Erythroblast (primary cell): ENCODE measurements at places on chromosomes 11 and 22.

DNA sequence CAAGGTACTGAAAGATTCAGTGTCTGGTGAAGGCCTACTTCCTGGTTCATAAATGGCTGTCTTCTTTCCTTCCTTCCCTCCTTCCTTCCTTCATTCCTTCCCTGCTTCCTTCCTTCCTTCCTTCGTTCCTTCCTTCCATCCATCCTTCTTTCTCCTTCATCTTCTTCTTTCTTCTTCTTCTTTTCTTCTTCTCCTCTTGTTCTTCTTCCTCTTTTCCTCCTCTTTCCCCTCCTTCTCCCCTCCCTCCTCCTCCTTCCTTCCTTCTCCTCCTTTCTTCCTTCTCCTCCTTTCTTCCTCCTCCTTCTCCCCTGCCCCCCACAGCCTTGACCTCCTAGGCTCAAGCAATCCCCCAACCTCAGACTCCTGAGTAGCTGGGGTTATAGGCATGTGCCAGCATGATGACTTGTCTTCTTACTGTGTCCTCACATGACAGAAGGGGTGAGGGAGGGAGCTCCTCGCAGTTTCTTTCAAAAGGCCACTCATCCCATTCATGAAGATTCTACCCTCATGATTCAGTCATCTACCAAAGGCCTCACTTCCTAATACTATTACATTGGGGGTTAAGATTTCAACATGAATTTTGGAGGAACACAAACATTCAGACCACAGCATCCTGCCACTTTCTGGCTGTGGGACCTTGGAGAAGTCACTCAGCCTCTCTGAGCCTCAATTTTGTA is 22.6 kb upstream of the CCDC134 start:
- DNase-seq = no peak

GRCh38 chr11:3929232-3929631 is 73.8 kb downstream of the STIM1 start:
- no peak for DNase-seq

DNA sequence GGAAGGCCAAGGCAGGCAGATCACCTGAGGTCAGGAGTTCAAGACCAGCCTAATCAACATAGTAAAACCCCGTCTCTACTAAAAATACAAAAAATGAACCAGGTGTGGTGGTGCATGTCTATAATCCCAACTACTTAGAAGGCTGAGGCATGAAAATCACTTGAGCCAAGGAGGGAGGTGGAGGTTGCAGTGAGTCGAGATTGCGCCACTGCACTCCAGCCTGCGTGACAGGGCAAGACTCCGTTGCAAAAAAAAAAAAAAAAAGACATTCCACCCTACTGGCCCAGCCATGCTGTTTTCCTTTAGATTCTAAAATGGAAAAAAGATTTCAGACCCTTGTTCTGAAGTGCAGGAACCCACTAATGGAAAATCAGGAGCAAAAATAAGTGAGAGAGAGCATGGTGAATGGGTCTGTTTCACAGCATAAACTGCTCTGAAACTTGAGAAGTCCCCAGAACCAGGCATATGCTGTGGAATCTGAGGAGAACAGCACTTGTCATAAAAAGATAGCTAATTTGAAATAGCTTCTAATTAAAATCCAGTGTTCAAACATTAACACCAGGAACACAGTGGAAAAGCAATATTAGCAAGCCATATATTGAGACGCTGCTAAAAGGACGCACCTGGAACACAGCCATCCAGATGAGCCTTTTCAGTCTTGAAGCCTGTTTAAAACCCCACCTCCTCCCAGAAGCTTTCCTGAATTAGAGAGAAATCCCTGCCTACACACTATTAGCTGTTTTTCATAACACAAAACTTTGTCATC is 66.3 kb upstream of the CHRM4 start:
- DNase-seq = no peak

- DNase-seq = no peak
These were observed 773.9 kb downstream of the JRKL start for GRCh38 chr11:97163631-97164191.

GRCh38 chr22:22733881-22734373 is 89.5 kb downstream of the GGTLC2 start:
- no peak for DNase-seq

DNA sequence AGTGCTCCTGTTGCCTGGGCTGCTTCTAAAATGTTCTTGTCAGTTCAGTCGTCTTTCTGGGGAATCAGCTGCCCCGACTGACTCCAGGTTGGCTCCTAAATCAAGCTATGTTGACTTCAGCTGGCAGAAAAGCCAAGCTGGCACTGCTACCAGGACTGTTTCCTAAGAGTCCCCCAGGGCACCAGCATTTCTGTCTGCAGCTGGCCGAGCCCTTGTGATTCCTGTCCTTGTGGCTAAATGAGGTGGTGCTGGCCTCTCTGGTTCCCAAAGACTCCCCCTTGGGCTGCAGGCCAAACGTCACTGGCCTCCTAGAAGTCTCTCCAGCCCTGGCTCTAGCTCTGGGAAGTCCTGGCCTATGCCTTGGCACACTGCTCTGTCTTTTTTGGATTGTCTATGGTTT is 31.1 kb downstream of the GRAMD1B start:
- no peak for DNase-seq

DNA sequence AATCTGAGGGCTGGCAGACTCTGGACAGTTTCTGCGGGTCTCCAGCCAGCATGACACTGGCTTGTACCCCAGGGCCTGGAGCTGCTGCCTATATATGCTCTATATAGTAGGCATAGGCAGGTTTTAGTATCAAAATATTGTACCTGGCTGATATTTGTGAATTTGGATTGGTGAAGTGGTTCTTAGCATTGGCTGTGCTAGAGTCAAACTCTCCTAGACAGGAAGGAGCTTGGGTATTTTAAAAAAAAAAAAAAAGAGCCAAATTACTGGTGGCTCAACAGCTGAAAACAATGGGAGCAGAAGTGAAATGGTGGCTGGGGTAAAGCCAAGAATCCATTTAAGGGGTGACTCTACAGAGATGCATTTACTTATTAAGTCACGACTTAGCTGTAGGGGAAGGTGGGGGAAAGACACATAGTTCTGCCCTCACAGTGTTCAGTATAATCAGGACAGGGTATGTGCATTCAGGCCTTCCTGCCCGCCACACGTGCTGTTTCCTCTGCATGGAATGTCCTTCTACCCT is 11.0 kb upstream of the MTFP1 start:
- DNase-seq = no peak

- no peak for DNase-seq
These were observed 3.2 kb downstream of the P2RX3 start for GRCh38 chr11:57341250-57341808.

DNA sequence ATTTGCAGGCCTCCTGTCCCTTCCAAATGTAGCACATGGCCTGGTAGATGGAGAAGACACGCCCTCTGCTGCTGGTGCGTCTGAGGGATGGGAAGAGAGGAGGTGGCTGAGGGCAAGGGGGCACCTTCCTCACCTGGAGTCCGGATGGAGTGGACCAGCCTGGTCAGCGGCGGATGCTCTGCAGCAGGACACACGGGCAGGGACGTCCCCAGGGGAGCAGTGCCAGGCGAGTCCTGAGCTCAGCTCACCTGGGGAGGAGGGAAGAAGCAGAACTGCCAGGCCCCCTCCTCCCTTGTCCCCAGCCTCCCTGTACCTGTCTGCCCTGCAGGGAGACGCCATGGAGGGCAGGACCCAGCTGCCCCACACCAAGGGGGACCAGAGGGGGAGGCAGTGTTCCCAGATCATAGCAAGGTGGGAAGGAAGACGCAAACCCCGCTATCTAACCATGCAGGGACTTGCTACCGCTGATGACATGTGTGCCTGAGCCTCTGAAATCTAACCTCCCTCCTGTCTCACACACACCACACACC is 1495.9 kb downstream of the BRD1 start:
- DNase-seq = no peak

DNA sequence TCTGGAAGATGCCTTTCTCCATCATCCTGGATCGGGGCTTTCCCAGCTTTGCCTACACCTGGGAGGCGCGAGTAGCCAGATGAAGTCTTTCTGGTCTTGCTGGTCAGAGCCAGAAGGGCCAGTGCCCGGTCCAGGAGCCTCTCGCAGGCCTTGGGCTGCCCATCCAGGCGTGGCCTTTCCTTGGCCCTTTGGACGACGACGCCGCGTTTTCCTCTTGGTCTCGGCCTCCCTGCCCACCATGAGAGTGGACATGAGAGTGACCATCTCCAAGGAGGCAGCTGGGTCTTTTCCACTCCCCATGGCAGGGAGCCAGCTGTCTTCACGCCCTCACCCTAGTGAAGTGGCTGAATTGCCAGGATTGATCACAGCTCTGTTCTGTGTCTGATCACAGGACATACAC is 3.5 kb downstream of the PTDSS2 start:
- DNase-seq = no peak
